ENCODE measurements at places on chromosomes 3 and 15.

- DNase-seq, result no peak
These were observed 1379.1 kb downstream of the ZPLD1 start for GRCh38 chr3:103813955-103814354.

- DNase-seq, result peak; percentile 23
These were observed 29.5 kb downstream of the DNAH1 start for GRCh38 chr3:52345521-52346109.

DNA sequence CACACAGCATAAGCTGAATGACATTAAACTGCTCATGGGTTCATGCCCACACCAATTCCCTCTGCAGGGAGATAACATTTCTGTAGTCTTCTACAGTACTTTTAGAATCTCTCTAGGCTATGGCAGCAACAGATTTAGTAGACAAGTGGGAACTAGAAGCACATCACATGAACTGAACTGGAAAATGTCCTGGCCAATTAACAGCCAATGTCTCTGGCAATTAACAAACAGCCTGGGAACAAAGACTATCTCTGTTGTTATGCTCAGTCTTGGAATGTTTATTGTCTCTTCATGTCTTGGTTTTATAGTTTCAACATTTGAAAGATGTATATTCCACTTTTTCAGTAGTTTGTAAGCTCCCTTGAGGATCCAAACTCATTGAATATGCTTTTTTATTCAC is 523.2 kb upstream of the NAALADL2 start:
- no peak for DNase-seq

GRCh38 chr3:47034868-47035489 is 55.5 kb downstream of the NBEAL2 start:
- no peak for DNase-seq

- peak; percentile 81 for DNase-seq
These were observed 610.0 kb downstream of the FOXP1 start for GRCh38 chr3:70973558-70973957.

DNA sequence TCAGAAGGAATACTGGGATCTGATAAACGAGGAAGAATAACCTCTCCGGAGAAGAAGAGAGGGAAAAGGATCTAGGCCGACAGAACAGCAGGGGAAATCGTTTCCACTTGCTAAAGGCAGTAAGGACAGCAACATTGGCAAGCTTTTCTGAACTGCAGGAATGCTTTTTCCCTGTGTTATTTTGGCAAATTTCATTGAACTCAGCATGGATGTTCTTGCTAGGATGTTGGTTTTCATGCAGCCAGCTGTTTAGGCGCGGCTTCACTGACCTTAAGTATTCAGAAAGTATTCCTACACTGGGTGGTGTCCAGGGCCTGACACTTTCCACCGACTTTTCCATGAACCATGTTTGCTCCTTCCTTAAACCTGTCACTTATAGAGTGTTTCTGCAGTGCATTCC is 489.7 kb downstream of the CNTN3 start:
- DNase-seq, result no peak
